ENCODE measurements at places on chromosomes 11 and 22.

DNA sequence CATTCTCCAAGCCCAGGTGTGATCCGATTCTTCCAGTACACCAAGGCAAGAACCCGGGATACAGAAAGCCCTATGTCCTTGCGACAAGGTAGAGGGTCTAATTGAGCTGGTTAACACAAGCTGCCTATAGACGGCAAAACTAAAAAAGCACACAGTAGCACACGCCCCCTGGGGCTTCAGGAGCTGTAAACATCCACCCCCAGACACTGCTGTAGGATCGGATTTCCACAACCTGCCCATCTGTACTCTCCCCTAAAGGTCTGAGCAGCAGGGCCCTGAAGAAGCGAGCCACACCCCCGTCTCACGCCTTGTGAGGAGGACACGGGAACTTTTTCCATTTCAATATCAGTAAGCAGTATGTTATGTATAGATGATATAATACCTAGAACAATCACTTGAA, 624.7 kb downstream of the BUD13 start:
- peak; percentile 5 for DNase-seq

- no peak for DNase-seq
Measured at GRCh38 chr11:72703267-72704008, 29.2 kb upstream of the PDE2A start.

- no peak for DNase-seq
Measured at GRCh38 chr11:122556605-122557004, 98.9 kb upstream of the UBASH3B start.

DNA sequence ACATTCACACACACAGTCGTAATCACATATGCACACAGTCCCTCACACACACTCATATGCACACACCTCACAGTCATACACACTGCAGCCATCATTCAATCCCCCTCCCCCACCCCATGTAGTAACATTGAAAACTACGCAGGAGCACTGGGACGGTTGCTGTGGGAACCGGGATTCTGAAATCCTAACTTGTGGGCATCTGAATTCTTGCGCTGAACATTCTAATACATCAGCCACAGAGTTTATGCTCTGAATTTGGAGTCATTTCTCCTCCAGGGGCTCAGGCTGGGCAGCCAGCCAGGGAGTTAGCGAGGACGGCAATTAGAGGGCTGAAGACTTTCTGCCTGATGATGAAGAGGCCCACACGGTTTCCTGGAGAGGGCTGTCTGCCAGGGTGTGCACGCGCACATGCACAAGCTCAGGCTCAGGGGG, 32.7 kb downstream of the CD6 start:
- DNase-seq, result no peak

- no peak for DNase-seq
Measured at GRCh38 chr11:121654259-121654842, 201.6 kb upstream of the SORL1-AS1 start.

GRCh38 chr11:68988491-68988890, 7.7 kb upstream of the MRGPRD start:
- no peak for DNase-seq

GRCh38 chr11:82085493-82085892, 648.2 kb downstream of the FAM181B start:
- DNase-seq, result no peak

DNA sequence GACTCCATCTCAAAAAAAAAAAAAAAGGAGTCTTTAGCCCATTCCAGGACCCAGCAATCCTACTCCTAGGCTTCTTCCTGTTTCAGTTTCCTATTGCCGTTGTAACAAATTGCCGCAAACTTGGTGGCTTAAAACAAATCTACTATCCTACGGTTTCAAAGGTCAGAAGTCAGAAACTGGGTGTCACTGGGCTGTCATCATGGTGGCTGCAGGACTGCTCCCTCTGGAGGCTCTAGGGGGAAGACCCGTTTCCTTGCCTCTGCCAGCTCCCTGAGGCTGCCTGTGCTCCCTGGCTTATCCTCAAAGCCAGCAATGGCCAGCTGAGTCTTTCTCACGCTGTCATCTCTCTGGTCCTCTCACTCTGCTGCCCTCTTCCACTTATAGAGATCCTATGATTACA, 8.7 kb upstream of the DAGLA start:
- peak; percentile 50 for DNase-seq

All from SW480 (cell line).